ENCODE measurements at places on chromosomes 12 and 14.

GRCh38 chr12:113826805-113827538 is 139.2 kb downstream of the RBM19 start:
- DNase-seq = no peak

DNA sequence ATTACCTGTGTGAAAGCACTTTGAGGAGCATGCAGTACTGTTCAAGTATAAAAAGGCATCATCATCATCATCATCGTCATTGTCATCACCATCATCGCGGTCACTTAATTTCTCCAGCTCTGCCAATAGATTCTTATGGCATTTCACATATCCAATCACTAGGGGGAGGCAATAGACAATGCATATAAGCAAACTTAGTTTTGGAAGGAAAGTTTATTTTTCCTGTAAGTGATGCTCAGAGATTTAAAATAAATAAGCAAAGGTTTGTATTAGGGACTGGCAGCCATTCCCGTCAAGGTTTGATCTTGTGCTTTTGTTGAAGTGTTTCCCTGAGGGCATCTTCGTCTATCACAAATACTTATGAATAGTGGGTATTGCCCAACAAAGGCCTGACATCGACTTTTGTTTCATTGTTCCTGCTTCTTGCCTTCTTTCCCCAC is 127.4 kb downstream of the KTN1 start:
- peak; percentile 69 for DNase-seq

DNA sequence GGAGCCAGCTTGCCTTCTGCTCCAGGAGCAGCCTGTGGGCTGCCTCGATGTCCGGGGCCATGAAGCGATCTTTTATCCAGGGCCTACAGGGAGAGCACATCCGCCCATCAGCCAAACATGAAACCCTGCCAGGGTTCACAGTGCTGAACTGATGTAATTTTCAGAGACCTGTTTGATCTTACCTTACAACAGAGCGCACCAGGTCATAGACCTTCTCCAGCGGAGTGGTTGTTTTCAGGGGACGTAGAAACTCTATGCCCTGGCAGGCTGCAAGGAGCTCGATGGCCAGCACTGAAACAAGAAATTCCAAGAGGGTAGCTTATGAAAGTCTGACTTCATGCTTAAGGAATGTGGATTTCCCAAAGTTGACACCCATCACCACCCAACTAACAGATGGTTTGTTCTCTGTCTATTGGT is 19.7 kb downstream of the HAL start:
- no peak for DNase-seq

GRCh38 chr12:64528616-64529015 is 76.7 kb downstream of the TBK1 start:
- DNase-seq = no peak

DNA sequence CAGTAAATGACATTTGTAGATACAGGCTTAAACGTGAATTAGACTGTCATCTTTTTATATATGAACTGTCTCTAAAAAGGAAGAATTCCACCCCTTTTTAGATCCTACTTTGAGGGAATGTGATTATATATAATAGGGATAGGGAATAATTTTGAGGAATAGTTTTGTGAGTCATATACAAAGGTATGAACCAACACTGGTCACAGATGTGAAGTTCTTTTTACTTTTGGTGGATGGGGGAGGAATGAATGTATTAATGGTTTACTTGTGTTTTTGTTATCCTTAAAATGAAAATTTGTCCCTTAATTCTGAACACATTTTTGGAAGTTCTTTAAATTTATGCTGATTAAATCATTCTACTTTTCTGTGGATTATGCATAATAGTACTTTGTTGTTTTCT is 30.4 kb downstream of the FRS2 start:
- no peak for DNase-seq

GRCh38 chr12:132158677-132159554 is 14.7 kb downstream of the NOC4L start:
- no peak for DNase-seq
